ENCODE measurements at places on chromosomes 7 and 10.

DNA sequence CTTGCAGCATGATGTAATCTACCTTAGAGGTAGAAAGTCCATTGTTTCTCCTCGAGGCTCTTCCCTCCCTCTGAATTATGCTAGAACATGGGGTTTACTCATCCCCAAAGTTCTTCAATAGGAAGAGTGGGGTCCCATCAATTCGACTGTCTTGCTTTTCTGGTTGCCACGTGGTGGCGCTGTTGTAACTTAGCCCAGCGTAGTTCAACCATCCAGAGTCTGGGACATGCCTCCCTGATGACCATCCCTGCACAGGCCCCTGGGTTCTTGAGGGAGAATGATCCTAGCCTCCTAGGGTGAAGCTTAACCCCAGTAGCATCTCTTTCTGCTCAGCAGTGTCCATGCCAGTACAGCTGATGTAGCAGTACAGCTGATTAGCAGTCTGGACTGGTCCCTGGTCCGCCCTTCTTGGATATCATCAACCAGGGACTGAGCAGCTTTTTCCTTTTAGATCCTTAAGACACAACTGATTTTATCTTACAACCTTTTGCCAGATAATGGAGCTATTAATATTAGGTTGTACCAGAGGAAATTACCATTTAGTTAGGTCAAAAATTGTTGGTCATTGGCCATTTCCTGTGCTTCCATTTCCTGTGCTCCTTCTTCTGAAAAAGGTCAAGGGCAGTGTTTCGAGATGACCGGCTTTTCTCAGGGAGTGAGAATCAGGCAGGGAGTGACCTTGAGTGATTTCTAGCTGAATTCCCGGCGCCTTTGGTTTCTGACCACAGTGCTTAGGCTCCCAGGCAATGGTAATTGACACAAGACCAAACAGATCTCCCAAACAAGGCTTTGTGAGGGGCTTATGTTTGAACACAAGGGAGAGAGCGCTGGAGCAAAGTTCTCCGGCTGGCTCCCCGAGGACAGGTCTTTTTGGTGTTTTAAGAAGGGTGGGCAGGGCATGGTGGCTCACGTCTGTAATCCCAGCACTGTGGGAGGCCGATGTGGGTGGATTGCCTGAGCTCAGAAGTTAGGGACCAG, 65.4 kb downstream of the TACC2 start:
- DNase-seq = peak; percentile 32

DNA sequence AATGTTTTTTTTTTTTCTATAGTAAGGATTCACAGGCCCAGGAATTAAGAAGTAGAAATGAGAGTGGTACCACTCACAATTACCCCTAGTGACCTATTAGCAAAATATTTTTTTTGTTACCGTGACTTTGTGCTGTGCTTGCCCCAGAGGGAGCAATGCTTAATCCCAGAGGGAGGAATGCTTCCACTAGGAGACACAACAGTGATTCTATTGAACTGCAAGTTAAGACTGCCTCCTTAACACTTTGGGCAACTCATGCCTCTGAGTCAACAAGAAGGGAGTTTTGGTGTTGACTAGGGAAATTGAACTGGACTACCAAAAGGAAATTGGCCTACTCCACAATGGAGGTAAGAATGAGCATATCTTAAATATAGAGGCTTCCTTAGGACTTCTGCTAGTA, 17.2 kb upstream of the MEOX2 start:
- no peak for DNase-seq

DNA sequence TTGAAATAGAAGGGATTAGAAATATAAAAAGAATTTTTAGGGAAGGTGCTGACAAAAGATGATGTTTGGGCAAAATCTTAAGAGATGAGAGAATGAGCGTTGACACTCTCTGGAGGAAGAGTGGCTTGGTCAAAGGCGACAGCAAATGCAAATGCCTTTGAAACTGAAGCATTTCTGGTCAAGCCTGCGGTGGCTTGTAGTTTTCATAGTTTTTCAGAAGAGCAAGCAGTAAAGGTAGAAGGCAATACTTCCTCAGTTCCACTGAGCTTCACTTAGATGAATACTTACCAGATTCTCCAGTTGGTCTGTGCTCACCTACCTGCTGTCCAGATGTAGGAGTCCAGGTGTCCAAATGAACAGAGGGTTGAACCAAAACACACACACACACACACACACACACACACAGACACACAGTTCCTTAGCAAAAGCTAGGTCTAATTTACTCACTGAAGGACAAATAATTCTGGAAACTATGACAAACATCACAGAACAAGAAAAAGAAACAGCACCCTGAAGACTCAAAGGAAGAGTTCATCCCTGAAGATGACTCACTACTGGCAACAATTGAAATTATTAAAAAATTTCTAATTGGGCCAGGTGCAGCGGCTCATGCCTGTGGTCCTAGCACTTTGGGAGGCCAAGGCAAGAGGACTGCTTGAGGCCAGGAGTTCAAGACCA, 12.1 kb upstream of the STK17A start:
- peak; percentile 76 for DNase-seq

- peak; percentile 77 for DNase-seq
Measured at GRCh38 chr7:129553899-129554461, 51.6 kb downstream of the SMKR1 start.

GRCh38 chr7:7857143-7857583, 111.4 kb upstream of the GLCCI1 start:
- DNase-seq = no peak

GRCh38 chr10:95469251-95469650, 91.9 kb downstream of the SORBS1 start:
- no peak for DNase-seq

DNA sequence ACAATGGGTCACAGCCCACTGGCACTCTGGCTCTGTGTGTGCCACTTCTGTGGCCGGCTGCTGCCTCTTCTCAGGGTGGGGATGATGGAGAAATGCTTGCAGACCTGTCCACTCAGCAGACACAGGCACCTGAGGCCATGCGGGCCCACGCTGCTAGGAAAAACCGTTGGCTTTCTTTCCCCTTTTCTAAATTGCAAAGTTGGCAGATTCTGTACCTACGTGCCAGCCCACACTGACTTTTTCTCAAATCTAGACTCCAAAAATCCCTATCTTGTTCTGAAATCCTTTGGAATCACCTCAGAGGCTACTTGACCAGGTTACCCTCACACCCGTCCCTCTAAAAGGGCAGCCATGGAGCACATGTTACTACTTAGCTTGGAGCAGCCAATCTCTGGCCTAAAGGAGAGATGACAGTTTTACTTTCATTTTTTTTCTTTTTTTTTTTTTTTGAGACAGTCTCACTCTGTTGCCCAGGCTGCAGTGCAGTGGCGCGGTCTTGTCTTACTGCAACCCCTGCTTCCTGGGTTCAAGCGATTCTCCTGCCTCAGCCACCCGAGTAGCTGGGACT, 99.4 kb downstream of the RNF216 start:
- no peak for DNase-seq

DNA sequence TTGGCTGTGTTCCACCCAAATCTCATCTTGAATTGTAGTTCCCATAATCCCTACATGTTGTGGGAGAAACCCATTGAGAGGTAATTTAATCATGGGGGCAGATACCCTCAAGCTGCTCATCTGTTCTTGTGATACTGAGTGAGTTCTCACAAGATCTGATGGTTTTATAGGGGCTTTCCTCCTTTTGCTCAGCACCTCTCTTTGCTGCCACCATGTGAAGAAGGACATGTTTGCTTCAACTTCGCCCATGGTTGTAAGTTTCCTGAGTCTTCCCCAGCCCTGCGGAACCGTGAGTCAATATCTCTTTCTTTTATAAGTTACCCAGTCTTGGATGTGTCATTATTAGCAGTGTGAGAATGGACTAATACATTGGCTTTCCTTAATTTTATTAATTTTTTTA, 527.8 kb downstream of the MDFIC start:
- no peak for DNase-seq

DNA sequence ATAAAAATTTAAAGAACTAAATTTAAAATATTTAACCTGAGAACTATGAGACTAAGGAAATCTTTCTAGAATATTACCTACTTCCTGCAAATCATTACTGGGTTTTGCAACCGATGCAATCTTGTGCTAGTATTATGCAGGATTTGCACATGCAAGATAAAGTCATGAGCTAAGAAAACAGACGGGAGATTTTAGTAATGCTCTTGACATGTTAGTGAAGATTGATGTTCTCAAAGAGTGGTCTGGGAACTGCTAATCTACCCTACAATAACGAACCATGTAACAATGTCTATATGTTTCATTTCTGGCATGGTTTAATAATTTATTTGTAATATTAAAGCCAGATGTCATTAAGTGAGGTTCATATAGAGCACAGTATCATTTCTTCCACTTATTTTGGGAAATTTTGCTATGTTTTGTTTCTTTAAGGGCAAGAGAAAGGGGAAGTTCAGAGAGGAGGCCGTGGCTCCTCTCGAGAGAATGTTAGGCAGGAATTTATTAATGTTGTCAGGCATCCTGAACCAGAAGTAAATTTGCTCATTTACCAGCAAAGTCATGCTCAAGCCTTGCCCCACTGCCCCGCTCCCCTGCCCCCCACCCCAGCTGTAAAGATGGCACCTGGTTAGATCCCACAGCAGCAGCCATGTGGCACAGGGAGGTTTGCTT, 22.8 kb downstream of the LRRC17 start:
- no peak for DNase-seq

DNA sequence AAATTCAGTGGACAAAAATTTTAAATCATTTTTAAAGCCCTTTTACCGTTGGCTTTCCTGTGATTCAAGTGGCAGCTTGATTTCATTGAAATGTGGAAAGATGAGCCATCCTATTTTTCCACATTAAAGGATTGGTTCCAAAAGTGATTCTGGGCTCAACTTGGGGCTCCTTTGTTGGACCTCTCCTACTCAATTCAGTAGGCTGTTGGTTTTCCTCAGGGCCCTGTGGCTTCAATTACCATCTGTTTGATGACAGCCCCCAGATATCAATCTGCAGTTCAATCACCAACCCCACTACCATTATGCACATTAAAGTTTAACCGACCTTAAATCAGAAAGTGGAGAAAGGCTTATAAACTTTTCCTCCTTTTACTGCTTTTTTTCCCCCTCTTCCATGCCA, 47.3 kb downstream of the AVL9 start:
- DNase-seq = no peak

DNA sequence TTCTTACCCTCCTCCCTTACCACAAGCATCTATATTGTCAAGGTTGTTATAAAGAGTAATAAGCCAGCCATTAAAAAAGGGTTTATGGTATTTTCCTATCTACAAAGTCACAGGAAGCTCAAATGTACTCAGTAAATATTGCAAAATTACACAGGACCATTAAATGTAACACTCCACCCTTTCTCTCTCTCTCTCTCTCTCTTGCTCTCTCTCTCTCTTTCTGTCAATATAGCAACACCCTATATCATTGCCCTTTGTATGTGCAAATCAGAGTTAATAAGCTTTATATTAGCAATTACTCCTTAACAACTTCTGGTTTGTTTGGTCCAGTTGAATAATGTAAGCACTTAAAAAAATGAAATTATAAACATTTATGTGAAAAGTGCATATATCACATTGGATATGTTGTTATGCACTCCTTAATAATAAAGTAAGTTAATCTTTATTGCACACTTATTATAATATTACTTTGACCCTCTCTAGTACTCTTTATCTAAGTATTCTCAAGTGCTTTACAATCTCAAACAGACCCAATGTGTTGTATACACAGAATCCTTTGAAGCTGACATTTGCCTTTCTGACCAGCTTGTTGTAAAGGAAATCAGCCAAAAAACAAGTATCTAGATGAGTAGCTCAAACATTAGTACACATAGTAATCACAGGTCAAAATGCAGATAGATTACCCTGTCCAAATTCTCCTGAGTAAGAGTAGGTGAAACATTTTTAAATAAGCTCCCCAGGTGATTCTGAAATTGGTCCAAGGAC, 93.2 kb downstream of the CFTR start:
- no peak for DNase-seq

DNA sequence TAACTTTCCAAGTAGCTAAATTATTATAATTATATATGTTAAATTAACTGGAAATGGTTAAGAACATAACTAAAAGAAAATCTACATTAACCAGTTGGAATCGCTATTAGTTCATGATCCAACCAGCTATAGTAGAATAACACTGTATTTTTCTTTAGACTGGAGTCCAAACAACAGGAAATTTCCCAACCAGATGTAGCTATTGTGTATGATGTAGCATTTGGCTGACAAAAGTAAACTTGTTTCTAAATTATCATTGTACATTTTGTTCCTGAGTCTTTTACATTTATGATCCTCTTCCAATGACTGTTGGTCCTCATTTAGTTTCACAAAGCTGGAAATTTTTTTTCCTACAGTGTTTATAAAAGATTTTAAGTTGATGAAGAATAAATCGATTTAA, 62.1 kb downstream of the PAPSS2 start:
- DNase-seq = no peak

DNA sequence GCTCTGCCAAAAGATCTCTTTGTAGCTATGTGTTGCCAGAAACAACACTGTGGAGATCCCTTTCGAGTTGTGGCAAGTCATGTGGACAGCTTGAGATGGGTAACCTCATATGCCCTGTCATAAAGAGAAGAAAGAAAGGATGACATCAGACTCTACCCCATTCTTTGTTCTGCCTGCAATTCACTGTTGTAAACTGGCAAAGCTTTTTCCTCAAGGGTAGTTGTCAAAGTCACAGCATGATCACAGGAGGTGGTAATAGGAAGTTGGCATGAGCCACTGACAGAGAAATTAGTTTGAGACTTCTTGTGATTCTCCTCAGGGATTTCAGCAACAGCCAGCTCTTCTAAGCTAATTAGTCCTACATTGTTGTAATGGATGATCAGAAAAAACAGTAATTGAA, 19.4 kb upstream of the MINDY3 start:
- DNase-seq = no peak

All from M059J (cell line).